ENCODE measurements at places on chromosomes 3 and 15.
A peak's percentile ranks its signal among the peaks of the same experiment; 100 is the strongest.

DNA sequence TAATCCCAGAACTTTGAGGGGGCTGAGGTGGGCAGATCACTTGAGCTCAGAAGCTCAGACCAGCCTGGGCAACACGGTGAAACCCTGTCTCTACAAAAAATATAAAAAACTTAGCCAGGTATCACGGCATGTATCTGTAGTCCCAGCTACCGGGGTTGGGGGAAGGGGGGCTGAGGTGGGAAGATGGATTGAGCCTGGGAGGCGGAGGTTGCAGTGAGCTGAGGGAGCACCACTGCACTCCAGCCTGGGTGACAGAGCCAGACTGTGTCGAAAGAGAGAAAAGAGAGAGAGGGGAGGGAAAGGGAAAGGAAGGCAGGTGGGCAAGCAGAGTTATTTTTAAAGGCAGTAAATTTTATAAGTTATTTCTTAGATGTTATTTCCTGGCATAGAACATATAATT lies 368.1 kb downstream of the ULK4 start:
- no peak for DNase-seq

- DNase-seq, result no peak
These were observed 70.2 kb downstream of the IGF1R start for GRCh38 chr15:98718426-98719136.

- no peak for DNase-seq
These were observed 122.0 kb upstream of the ONECUT1 start for GRCh38 chr15:52912172-52912571.

- no peak for DNase-seq
These were observed 13.6 kb upstream of the CASR start for GRCh38 chr3:122169911-122170310.

- no peak for DNase-seq
These were observed 90.6 kb upstream of the AKAP13 start for GRCh38 chr15:85289677-85290365.

GRCh38 chr15:101250341-101250831 lies 1.5 kb downstream of the CHSY1 start:
- no peak for DNase-seq

DNA sequence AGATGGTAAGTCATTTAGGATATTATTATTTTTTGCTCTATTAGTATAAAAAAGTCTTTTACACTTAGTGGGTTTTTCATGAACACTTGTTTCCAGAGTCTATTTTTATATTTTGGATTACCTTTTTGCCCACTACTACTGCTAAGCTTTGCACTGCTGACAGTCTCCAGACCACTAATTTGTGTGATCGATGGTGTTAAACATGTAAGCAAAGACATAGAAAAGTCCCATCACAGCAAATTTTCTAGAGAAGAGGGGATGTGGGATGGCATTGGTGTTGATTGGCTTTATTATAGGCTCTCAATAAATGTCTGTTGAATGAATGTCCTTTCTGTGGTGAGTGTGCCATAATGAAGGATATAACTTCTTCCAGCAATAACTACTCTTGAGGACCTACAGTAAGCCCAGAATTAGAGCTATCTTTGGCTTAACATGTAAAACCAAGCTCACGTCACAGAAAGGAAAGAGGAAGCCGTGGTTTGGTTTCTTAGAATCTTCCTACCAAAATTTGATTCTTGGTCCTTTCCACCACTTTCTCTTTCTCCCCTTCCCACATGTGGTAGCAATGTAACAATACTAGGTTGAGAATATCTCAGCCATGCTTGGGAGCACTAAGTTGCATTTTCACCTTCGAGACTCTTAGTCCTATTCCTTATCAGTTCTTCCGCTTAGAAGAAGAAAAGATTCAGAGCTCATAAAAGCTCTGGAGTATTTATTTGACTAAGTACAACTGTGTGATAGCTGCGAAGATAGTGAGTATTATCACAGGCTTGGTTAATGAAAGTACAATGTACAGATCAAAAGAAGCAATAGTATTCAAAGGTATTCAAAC lies 90.6 kb upstream of the UMPS start:
- no peak for DNase-seq

- DNase-seq, result no peak
These were observed 83.3 kb upstream of the MYO5C start for GRCh38 chr15:52378746-52379394.

- DNase-seq, result no peak
These were observed 155.1 kb downstream of the MECOM start for GRCh38 chr3:169508426-169508825.

GRCh38 chr3:130932979-130933378 lies 39.1 kb downstream of the ATP2C1 start:
- DNase-seq, result no peak

DNA sequence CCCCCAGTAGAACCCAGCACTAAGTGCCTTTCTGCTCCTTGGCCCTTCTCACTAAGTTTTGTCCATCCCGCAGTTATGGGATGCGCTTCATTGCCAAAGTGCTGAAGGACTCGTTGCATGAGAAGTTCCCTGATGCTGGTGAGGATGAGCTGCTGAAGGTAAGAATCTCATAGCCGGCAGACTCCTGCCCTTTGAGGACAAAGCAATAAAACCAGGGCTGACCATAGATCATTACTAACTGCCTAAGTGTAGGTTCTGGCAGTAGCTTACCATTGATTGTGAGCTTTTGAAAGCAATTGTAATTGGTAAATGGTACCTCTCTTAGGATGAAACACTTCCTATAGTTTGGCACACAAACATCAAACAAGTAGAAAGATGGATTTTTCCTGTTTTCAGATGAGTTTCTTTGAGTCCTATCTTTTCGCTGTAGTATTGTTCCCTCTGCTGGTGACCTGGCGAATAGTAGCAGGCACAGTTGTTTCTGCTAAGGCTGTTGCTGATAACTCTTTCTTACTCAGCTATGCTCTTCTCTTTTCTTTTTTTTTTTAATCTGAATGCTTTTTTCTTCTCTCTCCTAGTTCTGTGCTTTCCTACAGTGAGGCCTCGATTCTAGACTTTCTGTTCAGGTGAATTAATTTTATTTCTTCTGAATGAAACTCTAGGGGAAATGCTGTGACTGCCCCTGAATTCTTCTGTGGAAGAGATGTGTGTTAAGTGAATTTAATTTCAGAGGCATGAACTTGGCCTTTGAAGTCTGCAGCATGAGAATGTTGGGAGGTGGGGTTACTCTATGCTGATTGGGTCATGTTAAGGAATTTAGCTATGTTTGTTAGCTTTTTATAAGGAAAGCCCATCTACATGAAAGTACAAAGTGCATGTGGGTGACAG lies 47.4 kb upstream of the CRTC3 start:
- peak; percentile 54 for DNase-seq

GRCh38 chr15:92958105-92958504 lies 58.0 kb downstream of the CHD2 start:
- DNase-seq, result peak; percentile 26

DNA sequence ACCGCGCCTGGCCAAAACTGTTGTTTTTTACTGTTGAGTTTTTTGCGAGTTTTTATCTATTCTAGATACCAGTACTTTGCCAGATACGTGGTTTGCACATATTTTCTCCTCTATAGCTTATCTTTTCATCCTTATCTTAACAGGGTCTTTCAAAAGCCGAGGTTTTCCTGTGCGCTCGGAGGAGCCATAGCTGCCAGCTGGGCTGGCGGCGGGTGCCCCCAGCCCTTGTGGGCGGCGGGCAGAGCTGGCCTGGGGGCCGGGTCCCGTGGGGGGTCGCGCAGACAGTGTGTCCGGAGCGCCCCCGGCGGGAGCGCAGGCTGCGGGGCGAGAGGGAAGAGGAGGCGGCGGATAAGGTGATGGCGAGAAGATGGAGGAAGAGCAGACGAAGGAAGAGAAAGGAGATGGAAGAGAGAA lies 11.1 kb upstream of the EIF4A2 start:
- DNase-seq, result no peak

DNA sequence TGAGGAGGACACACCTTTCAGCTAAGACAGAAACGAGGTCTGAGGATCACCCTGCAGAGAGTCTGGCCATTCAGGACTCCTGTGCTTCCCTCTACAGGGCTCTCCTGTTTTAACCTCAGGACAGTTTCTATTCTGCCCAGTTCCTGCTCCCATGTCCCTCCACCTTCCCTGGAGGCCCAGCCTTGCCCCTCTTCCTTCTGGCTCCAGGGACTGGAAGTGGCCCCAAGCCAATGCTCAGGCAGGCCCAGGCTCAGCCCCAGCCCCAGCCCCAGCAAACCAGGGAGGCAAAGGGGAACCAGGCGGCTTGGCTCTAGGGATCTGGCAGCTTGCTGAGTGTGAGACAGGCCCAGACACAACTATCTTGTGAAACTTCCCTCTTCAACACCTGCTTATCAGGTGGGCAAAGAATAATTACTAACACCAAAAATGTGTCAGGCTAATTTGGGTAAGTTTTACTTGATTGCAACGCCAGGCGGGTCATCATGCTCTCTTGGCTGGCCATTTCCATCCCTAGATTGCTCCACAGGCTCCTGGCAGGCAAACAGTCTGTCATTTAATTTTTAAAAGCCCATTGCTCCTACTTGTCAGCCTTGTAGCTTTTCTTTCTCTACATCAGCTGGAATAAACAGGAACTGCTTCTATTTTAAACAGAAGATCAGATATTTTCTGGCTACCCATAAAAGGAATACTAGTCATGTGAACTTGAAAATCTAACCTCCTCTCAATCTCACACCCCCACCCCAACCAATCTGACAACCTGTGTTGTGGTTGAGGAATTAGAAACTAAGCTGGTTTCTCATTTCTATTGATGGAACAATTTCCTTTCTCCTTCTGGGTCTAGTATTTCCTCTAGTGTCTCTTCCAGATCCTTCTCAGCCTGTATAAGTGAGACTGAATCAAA lies 33.5 kb downstream of the UPK1B start:
- no peak for DNase-seq

- no peak for DNase-seq
These were observed 49.2 kb upstream of the LRRFIP2 start for GRCh38 chr3:37223576-37223975.

GRCh38 chr3:12648384-12648959 lies 15.4 kb downstream of the RAF1 start:
- no peak for DNase-seq

- DNase-seq, result no peak
These were observed 36.4 kb upstream of the ESYT3 start for GRCh38 chr3:138397983-138398382.

DNA sequence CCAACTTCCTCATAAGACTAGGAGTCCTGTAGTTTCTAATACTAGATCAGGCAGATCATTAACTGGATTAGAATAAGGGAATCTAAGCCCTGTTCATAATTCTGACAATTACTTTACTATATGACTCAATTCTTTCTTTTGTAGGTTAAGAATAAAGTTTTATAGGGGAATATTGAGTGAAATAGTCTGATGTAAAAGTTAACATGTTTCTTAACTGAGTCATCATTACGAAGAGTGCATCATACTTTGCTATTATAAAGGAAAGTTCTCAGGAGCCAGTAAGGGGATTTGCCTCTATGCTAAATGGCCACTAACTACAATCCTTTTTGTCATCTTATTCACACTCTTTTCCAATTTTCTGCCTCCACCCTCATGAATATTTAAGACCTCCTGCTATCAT lies 63.1 kb downstream of the POLQ start:
- no peak for DNase-seq

- no peak for DNase-seq
These were observed 19.0 kb upstream of the CCR2 start for GRCh38 chr3:46334741-46335478.

DNA sequence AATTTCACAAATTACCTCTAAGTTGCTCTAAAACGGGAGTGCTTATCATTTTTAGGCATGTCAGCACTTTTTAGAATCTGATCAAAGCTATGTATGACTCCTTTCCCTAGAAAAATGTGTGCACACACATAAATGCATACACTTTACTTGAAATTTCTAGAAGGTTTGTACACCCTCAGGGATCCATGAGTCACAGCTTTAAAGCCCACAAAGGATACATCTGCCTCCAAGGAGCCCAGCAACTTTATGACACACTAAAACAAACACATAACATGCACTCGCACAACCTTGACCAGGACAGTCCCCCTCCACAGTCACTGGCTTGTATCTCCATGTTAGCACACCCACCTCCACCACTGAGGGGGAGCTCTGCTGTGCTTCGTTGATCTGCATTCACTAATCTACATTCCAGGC lies 722.0 kb upstream of the CFAP20DC start:
- DNase-seq, result no peak

- no peak for DNase-seq
These were observed 423.5 kb upstream of the ARPP21 start for GRCh38 chr3:35215525-35216500.

DNA sequence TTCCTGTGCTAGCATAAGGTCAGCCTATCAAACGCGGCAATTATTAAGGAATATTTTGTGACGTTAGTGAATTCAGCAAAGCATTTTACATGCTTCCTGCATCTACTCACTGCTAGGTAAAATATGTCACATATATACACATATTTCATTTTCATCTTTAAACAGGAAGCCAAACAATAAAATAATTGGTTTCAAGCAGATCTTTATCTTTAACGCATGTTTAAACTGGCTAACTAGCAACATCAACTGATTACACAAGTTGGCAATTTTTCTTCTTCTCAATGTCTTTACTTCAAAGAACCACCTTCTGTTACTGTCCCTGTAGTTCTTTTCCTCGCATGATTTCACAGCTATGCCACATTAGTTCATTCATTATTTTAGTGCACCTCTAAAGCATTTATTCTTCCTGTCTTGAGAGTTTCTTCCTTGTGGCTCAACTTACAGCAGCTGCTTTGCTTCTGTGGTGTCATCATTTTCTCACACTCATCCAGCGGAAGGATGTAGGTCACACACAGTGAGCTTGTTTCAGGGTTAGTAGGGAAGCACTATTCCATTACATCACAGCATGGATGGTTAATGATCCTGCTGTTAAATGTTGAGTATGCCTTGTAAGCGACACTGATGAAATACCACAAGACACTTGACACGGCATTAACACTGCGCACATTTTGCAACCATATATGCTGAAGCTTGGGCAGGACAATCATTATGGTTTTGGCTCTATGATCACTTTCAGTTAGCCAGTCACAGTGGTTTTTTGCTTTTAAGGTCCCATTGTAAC lies 2.3 kb upstream of the BCHE start:
- no peak for DNase-seq

GRCh38 chr3:136074546-136075170 lies 109.1 kb downstream of the PPP2R3A start:
- DNase-seq, result no peak

- no peak for DNase-seq
These were observed 17.6 kb downstream of the EMC7 start for GRCh38 chr15:34084086-34084485.

GRCh38 chr3:117699058-117699457 lies 989.5 kb downstream of the TUSC7 start:
- no peak for DNase-seq

DNA sequence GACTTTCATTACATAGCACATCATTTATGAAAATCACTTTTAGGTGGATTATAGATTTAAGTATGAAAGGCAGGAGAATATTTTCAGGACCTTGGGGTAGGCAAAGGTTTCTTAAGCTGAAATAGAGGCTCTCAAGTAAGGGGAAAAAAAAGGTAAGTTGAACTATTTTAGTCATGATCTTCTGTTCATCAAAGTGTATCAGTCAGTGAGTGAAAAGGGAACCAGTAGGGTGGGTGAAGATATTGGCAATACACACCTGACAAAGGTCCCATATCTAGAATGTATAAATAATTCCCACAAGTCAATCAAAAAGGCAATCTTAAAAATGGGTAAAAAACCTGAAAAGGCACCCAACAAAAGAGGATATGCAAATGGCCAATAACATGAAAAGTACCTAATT lies 218.6 kb downstream of the KLF13 start:
- DNase-seq, result no peak

- DNase-seq, result no peak
These were observed 2.5 kb downstream of the PIK3CA start for GRCh38 chr3:179150610-179151009.

All from CD4-positive, alpha-beta T cell treated with Interferon alpha-2 for 1 hour (primary cell).